ENCODE measurements at places on chromosomes 4 and X. TPM values are rescaled to one million over a fixed set of nuclear protein-coding genes. Genes with fewer than 3 reads are reported as not detected.

NAAA gene
- 51.2 TPM for total RNA-seq

SSX1 gene
- not detected for total RNA-seq

HEPH gene
- 102 TPM for total RNA-seq

MAGEE1 gene
- total RNA-seq = 2.9 TPM

NAT8L gene
- total RNA-seq = 0.13 TPM

EVC gene
- 50.0 TPM for total RNA-seq

WFS1 gene
- total RNA-seq = 40.7 TPM

ANK2 gene
- total RNA-seq = 132 TPM

NIPAL1 gene
- total RNA-seq = 2.0 TPM

AMOT gene
- total RNA-seq = 2.0 TPM

HHIP gene
- 11.1 TPM for total RNA-seq

TMSB15C gene
- total RNA-seq = 1.3 TPM

ARHGAP36 gene
- not detected for total RNA-seq

MTCP1 gene
- total RNA-seq = 9.6 TPM

DUSP21 gene
- not detected for total RNA-seq

AFM gene
- total RNA-seq = not detected

OTC gene
- total RNA-seq = not detected

TLR7 gene
- total RNA-seq = not detected

ARSJ gene
- 48.6 TPM for total RNA-seq

KDR gene
- total RNA-seq = 13.3 TPM

Measured in smooth muscle cell of the pulmonary artery (primary cell).